Naive B cell (primary cell): ENCODE measurements at places on chromosomes 16 and 17. TPM values are rescaled to one million over a fixed set of nuclear protein-coding genes. Genes with fewer than 3 reads are reported as not detected.

The TMEM235 gene
- polyA plus RNA-seq: not detected

The TP53TG3B gene
- not detected for polyA plus RNA-seq

The HEATR9 gene
- not detected for polyA plus RNA-seq

The B4GALNT2 gene
- not detected for polyA plus RNA-seq

The EPN2 gene
- polyA plus RNA-seq: 9.8 TPM

The C17orf78 gene
- not detected for polyA plus RNA-seq

The TSPAN10 gene
- polyA plus RNA-seq: 0.92 TPM

The MED9 gene
- 16.4 TPM for polyA plus RNA-seq

The CORO1A gene
- polyA plus RNA-seq: 1,139 TPM

The STH gene
- not detected for polyA plus RNA-seq

The ZMYND15 gene
- not detected for polyA plus RNA-seq

The WFIKKN2 gene
- not detected for polyA plus RNA-seq

The NAGS gene
- 0.70 TPM for polyA plus RNA-seq

The SPIRE2 gene
- not detected for polyA plus RNA-seq

The CCL7 gene
- polyA plus RNA-seq: not detected

The WDR45B gene
- 77.8 TPM for polyA plus RNA-seq

The FBXL16 gene
- polyA plus RNA-seq: 0.56 TPM

The TPPP3 gene
- not detected for polyA plus RNA-seq

The SOST gene
- polyA plus RNA-seq: not detected

The RAPGEFL1 gene
- polyA plus RNA-seq: not detected

The CCNF gene
- polyA plus RNA-seq: 2.4 TPM

The RAB40C gene
- polyA plus RNA-seq: 8.6 TPM

The ARL5C gene
- polyA plus RNA-seq: not detected

The EVPLL gene
- polyA plus RNA-seq: not detected

The KRTAP2-3 gene
- polyA plus RNA-seq: not detected

The CRISPLD2 gene
- not detected for polyA plus RNA-seq

The SHISA9 gene
- polyA plus RNA-seq: not detected

The ARHGDIG gene
- polyA plus RNA-seq: not detected

The RSPRY1 gene
- polyA plus RNA-seq: 34.5 TPM

The SDK2 gene
- polyA plus RNA-seq: 1.4 TPM

The NACA2 gene
- not detected for polyA plus RNA-seq

The SCIMP gene
- 98.5 TPM for polyA plus RNA-seq

The UBFD1 gene
- polyA plus RNA-seq: 16.2 TPM

The HS3ST3A1 gene
- polyA plus RNA-seq: not detected

The DCAF7 gene
- 71.7 TPM for polyA plus RNA-seq

The KRTAP3-2 gene
- not detected for polyA plus RNA-seq

The CDK5R1 gene
- polyA plus RNA-seq: 2.7 TPM

The KRT28 gene
- not detected for polyA plus RNA-seq

The TNFRSF17 gene
- polyA plus RNA-seq: 43.9 TPM

The UNC13D gene
- 15.7 TPM for polyA plus RNA-seq

The ITGAD gene
- polyA plus RNA-seq: not detected

The C16orf89 gene
- polyA plus RNA-seq: not detected

The SLC5A11 gene
- not detected for polyA plus RNA-seq

The GNGT2 gene
- polyA plus RNA-seq: 16.0 TPM

The ZFP3 gene
- polyA plus RNA-seq: 3.6 TPM
